Cardiac fibroblast (primary cell): ENCODE measurements at places on chromosomes 3 and 15.

- DNase-seq = peak; percentile 58
Measured at GRCh38 chr15:50884540-50884939, 23.9 kb upstream of the AP4E1 start.

DNA sequence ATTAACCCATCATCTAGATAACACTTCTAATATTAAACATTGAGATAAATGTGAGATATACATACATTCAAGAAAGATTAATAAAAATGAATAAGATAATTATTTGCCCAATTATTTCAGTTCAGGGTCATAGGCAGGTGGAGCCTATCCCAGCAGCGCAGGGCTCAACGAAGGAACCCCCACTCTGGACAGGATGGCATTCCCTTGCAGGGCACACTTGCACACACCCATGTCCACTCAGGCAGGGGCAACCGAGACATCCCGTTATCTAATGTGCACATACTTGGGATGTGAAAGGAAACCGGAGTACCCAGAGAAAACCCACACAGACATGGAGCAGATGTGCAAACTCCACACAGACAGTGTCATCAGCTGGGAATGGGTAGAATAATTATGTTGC is 175.4 kb upstream of the CMC1 start:
- DNase-seq = no peak

DNA sequence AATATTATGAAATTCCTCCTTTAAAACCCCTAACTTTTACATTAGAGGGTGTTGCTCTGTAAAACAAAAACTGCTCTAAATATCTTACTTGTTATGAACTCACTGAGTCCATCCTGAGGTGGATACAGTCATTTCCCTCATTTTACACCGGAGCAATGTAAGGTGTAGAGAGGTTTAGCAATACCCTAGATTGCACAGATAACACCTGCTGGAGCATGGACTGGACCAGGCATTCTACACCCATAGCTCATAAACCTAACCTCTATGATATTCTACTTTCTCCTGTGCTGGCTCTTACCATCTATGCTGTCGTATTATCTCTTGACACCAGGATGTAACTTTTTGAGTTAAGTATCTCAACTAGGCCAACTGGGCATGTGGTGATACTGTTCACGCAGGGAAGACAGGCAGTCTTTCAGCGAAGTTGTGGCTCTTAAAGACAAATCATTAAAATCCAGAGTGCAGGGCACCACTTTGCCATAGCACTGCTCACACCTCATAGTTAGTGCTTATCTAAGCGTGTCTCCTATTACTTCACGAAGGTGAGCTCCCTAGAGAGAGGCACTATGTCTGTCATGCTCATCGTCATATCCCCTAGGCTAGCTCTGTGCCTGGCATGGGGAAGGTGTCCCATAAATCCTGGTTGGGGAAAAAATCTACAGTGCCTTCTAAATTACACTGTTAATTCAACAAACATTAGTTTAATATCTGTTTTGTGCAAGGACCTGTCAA is 100.1 kb upstream of the SLC2A2 start:
- DNase-seq = no peak

DNA sequence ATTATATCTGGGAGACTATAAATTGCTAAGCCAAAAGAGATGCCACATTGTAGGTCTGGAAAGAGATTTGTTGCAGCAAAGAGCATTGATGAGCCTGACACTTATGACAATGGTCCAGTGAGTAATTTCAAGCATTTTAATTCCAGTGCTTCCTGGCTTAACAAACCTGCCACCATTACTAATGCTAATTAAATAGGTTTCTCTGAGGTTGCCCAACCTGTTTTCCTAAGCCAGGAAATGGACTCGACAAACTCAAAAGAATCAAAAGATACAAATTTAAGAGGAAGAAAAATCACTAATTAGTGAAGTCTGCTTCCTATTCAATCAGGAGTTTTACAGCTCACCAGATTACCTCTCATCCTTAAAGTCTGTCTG is 36.7 kb upstream of the CTDSPL start:
- no peak for DNase-seq

GRCh38 chr3:170528726-170529125 is 57.1 kb downstream of the SLC7A14 start:
- no peak for DNase-seq

DNA sequence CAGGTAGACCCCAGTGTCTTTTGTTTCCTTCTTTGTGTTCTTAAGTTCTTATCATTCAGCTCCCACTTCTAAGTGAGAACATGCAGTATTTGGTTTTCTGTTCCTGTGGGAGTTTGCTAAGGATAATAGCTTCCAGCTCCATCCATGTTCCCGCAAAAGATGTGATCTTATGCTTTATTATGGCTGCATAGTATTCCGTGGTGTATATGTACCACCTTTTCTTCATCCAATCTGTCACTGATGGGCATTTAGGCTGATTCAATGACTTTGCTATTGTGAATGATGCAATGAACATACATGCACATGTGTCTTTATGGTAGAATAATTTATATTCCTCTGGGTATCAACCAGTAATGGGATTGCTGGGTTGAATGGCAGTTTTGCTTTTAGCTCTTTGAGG is 24.4 kb downstream of the MCCC1 start:
- no peak for DNase-seq

DNA sequence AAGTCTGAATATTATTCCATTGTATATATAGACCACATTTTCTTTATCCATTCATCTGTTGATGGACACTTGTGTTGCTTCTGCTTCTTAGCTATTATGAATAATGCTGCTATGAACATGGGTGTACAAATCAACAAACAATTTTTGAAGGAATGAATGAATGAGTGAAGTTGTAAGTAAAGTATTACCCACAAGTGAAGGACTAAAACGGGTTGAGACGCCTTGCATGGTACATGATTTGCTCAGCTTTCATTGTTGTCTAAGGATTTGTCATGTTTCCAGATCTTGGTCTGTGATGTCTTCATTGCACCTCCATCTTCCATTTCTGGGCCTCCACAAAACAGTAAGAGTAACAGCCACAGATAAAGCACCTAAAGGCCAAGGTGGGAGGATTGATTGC is 20.5 kb downstream of the IFT122 start:
- DNase-seq = no peak
